ENCODE measurements at places on chromosomes 6 and 20.

DNA sequence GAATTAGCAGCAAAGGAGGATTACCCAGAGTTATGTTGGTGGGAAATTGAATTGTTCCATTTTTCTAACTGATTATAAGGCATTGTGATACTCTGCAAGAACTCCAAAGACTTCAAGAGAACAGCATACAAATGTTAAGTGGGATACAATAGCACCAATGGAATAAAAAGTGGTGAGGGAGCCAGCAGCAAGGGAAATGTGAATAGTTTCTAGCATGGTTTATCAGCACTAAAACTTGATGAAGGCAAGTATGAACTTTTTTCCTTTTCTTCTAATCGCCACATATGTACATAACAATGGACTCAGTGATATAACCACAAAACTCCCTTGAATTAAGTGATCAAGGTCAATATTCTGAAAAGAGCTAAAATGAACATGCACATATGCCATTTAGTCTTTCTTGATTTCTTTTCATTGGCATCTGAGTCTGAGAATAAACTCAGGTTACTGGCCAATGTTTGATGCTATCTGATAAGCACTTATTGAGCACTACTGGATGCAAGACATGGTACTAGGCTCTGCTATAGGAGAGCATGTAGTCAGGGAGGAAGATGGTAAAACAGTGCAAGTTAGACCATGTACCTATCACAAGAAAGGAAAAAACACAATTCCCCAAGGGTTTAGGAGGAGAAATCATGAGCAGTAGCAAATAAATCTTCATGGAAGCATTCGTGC lies 36.6 kb upstream of the NOX3 start:
- no peak for ATAC-seq

DNA sequence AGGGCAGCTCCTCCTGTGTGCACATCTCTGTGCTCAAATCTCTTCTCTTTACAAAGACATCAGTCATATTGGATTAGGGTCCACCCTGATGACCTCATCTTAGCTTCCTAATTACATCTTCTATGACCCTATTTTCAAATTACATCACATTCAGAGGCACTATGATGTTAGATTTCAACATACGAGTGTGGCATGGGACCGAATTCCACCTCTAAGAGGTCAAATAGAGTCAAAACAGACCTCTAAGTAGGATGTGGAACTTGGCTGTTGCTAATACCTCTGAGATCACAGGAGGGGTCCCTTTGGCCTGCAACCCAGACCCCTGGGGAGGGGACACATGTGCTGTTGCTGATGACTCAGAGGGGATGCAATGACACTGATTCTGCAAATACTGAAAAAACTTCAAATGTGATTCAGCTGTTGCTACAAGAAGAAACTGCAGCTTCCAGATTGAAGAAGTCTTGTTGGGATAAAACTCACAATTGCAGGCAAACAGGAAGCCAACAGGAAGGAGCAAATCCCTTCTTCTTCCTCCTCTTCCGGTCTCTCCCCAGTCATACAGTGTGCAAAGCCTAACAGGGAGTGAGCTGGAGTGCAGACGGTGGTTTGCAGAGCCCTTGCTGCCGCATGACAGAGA lies 216.2 kb downstream of the MYLK4 start:
- no peak for ATAC-seq

DNA sequence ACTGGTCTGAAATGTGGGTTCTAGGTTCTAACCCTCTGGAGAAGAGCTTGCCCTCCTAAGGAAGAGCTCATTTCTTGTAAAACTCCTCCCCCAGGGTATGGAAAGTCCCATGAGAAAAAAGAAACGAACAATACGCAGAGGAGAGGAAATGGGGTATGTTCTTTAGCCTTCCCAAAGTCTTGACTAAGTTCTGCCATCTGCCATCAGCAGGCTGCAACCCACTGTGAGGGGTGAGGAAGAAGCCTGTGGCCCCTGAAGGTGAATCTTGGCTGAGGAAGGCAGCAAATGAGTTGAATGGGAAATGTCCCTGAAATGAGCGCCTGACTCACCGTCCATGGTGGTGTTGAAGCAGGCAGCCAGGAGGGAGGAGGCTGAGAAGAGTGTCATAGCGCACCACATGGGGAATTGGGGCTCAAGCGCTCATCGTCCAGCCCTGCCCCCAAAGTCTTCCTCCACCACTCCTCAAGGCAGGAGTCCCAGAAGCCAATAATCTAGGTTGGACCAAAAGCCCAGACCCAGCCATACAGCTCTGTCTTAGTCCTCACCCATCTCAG lies 10.4 kb upstream of the MATN4 start:
- no peak for ATAC-seq

DNA sequence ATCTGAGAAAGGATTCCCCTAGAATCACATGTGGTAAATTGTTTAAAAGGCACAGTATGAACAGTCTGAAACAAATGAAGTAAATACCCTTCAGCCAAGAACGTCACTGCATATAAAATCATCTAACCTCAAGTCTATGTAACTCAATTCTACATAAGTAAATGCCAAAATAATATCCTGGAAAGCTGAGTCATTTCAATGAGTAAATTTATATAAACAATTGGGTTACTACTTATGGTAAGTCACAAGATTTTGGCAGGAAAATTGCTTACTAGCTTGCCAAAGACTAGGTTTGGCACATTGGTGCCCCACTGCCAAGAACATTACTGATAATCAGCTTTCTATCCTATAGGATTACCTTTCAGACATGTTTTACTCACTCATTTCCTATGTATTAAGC lies 8.4 kb downstream of the GMDS start:
- no peak for ATAC-seq

DNA sequence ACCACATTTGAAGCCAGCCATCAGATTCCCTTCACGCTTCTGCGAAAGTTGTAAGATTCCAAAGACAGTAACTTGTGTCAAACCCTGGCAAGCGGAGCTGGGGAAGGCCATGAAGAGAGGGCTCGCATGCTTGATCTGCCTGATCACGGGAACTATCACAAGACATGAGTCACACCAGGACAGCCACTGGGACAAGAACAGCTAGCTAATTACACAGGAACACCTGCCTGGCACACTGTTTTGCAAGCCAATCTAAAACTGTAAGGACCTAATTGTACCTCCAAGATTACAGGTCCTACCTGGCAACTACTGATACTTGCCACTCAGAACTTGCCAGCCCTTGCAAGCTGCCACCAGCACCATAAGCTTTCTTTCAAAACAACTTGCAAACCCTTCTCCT lies 289.3 kb downstream of the KIF16B start:
- ATAC-seq: no peak

DNA sequence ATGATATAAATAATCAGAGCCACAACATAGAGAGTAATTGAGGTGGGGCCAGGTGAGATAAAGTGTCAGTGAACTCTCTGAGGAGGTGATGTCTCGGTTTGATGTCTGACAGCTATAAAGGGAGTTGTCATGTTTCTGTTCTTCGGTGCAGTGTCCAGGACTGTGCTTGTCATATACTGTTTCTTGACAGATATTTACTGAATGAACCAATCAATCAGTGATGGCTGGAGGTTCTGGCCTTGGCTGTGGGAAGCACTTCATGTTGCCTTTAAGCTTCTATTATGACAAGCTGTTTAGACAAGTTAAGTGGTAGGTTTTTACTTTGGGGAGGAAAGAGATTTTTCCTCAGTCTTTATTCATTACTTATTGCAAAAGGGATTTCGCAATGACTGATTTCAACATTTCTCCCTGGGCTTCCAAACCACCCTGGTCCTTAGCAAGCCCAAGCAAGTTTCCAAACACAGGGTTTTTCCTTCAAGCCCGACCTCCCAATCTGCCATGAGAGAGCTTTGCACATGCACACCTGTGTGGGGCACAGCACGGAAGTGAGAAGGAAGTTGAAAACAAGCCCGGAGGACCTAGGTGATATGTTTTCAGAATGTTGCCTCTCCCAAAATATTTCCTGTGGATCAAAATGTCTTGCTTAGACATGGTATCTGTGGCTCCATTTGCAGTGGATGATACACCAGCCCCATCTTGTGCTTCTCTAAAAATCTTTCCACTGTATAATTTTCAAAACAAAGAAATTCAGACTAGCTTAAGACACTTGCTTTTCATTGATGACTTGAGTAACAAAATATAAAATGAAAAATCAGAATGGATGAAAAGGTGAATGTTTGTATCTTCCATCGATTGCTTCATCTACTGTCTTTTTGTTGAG lies 567.3 kb upstream of the BTBD3 start:
- ATAC-seq: no peak

GRCh38 chr6:147418523-147418922 lies 90.0 kb upstream of the SAMD5 start:
- ATAC-seq: no peak

GRCh38 chr6:96499781-96500180 lies 21.8 kb upstream of the UFL1 start:
- no peak for ATAC-seq

- no peak for ATAC-seq
Measured at GRCh38 chr6:20001286-20001685, 164.1 kb downstream of the ID4 start.

DNA sequence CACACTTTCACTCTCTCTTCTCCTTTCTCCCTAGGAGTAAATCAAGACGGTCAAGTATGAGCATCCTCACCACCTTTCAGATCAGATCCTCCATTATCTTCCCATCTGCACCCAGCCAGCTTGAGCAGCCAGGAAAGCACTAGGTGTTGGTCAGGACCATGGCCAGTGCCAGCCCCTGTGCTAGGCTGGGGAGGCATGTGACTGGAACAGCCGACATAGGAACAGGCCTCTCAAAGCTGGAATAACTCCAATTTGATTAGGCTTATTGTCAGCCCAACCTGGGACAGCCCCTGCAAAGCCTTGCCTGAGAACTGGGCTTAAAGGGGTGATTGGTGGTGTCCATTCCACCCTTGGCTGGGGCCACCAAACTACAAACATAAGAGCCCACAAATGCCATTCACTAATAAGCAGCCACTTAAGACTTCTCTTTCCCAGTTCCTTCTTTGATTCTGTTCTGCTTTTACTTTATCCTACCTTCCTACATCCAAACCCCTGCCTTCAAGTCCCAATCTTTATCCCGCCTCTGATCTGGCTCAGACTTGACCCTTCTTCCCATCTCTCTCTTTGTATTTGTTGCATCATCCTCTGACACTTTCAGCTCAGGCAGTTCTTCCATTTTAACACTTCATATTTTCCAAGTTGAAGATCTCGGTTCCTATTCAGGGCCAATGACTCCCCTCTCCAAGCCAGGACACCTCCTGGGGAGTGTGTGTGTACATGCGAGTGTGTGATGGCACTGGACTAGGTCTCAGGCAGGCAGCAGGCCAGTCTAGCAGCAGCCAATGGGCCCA lies 4.5 kb upstream of the TREM2 start:
- ATAC-seq: no peak

DNA sequence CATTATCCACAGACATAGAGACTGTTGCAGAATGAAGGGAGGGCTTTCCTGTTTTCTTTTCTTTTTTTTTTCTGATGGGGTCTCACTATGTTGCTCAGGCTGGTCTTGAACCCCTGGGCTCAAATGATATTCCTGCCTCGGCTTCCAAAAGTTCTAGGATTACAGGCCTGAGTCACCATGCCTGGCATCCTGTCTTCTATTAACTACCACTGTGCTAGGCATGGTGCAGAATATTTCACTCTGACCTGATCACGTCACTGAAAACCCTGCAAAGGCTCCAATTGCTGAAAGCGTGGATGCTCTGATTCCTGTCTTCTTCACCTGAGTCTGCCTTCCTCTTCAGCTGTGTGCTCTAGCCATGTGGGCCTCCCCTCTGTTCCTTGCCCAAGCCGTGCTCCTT lies 8.5 kb upstream of the DNMT3B start:
- ATAC-seq: no peak

GRCh38 chr6:145327586-145327985 lies 407.7 kb downstream of the EPM2A start:
- ATAC-seq: no peak

GRCh38 chr6:106347219-106347618 lies 13.3 kb upstream of the CRYBG1 start:
- no peak for ATAC-seq

DNA sequence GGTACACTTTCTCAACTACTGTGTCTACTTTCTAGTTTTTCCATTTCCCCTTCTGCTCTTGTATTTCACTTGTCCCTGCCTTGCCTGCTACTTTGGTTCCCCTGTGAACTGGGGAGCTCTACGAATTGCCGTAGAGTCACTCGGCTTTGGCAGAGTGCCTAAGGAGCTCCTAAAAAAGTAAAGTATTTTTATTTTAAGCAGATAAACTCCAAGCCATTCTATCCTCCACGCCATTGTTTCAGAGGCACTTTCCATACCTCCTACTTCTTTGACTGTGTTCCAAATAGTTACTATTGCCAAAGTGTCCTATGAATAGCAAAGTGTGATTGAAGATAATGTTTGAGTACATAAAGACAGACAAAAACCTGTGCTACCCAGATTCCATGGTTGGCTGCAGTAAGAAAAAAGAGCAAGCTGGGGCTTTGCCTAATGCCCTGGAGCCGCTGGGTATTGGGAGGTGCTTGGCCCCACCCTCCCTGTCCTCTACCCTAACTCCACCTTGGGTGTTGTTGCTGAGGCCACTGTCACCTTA lies 5.1 kb upstream of the MBOAT1 start:
- no peak for ATAC-seq

GRCh38 chr6:166381733-166382499 lies 824 bp downstream of the MPC1 start:
- ATAC-seq: peak; percentile 21

DNA sequence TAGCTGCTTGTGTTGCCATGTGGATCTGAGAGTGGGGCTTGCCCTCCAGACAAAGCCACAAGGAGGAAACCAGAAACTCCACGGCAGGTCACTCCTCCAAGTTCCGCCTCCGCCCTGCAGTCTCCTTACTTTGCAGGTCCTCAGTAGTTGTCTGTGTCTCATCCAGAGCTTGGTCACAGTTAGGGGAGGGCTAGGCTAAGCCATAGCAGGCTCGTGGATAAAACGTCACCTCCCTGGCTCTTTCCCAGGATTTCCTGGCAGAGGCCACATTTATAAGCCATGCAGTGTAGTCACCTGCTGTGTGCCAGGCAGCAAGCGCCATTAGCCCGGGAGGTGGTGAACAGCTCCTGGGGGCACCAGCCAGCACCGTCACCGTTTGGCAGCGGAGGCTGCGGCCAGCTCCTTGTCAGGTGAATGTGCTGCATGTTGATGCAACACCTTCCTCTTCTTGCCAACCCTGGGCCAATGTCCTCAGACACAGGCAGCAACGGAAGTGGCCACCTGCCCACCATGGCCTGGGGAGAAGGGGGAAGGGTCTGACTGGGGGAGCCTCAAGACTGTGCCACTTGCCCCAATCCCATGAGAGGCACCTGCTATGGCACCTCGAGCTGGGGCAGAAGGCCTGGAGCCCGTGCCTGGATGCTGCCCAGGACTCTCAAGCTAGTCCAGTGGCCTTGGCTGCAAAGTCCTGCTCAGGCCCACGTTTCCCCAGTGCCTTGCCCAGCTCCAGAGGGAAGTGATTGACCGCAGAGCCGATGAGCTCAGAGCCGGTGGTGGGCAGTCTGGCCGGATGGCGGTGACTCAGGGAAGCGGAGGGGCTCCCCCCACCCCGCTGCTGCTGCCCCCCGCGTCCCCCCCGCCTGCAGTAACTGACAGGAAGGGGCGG lies 39.0 kb upstream of the SLCO4A1 start:
- ATAC-seq: peak; percentile 61

GRCh38 chr6:155782320-155782731 lies 326.7 kb upstream of the NOX3 start:
- ATAC-seq: no peak
